H9 (cell line): ENCODE measurements at places on chromosomes 6 and 20.

DNA sequence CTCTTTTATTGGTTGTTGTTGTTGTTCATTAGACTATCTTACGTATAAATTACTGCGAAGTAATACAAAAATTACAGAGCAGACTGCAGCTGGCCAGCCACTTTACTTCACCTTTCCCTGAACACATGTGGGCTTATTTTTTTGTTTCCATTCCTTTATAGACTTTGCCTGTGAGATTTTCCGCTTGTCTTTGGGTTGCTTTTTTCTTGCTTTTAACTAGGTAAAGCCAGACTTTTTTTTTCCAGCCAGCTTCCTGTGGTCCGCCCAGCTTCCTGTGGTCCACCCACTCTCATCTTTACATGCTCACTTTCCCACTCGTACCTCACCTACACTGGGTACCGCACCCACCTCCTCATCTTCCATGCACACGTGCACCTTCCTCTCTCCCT, 79.0 kb downstream of the IPCEF1 start:
- no peaks in the 10 kb centered on the region for H3K4me1 ChIP-seq
- no peak overlapping the region for H3K27ac ChIP-seq
- H3K36me3 ChIP-seq: no peaks in the 10 kb centered on the region
- H3K27me3 ChIP-seq: no peaks in the 10 kb centered on the region
- H3K4me3 ChIP-seq: no peak overlapping the region

- no peak overlapping the region for H3K4me3 ChIP-seq
- peaks cover 11% of the 10 kb centered on the region for H3K36me3 ChIP-seq
- no peak for DNase-seq
- no peaks in the 10 kb centered on the region for H3K4me1 ChIP-seq
Measured at GRCh38 chr6:106763361-106763760, 134.0 kb downstream of the QRSL1 start.

DNA sequence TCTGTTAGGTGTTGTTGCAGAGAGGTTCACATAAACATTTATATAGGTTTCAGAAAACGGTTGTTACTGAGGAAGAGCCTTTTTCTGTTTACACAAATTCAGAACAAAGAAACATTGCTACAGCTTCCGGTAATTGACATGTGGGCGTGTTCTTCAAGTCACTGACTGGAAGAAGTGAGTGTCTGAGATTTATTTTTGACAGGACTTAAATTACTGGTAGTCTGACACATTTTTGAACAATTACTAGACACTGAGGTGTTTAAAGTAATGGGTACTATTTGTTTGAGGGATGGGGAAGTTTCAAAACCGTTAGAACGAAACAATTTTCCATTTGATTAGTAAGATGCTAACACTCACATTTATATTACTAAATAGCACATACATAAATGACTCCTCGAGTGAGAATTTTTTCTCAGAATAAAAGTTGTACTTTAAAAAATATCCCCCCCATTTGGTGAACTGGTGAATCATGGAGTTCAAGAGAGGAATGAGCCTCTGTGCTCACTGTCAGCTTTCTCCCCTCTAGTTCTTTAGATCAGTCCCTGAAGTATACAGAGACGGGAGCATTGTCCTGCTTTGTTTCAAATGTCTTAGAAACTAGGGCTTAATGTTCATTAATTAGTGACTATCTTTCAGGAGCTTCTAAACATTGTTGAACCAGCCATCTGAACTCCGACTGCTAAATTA, 98.7 kb downstream of the TSHZ2 start:
- H3K4me3 ChIP-seq: no peak overlapping the region
- no peak for DNase-seq
- H3K4me1 ChIP-seq: peaks cover 3% of the 10 kb centered on the region; the same call in 1 of the 2 replicates
- H3K27ac ChIP-seq: no peak overlapping the region

DNA sequence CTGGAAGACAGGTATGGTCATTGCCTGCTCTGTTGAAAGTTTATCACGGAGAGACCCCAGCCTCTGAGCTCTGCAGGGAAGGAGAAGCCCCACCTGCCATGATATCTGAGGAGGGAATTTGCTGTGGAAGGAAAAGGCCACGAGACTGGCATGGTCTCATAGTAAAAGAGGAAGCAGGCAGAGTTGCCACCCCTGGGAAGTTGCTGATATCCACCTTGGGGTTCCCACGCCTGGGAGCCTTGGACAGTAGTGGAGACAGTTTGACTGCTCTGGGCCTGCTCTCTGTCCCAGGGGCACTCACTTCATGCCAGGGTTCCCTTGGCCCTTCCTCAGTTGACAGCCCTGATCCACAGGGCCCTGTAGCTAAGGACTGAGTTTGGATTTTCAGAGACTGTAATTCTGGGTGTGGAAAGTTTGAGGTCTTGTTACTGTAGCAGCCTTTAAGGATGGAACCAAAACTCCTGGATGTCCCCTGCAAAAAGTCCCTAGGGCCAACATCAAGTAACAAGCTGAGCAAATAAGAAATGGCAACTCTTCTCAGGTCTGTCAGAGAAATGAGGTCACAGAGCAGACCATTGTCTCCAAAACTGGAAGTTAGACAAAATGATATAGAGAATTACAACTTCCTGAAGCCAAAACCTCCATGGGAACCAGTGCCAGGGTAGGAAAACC, 6.9 kb upstream of the SIRPB1 start:
- peaks cover 3% of the 10 kb centered on the region; the same call in 1 of the 2 replicates for H3K4me1 ChIP-seq
- no peak overlapping the region for H3K27ac ChIP-seq
- no peak for DNase-seq
- no peak overlapping the region for H3K4me3 ChIP-seq

DNA sequence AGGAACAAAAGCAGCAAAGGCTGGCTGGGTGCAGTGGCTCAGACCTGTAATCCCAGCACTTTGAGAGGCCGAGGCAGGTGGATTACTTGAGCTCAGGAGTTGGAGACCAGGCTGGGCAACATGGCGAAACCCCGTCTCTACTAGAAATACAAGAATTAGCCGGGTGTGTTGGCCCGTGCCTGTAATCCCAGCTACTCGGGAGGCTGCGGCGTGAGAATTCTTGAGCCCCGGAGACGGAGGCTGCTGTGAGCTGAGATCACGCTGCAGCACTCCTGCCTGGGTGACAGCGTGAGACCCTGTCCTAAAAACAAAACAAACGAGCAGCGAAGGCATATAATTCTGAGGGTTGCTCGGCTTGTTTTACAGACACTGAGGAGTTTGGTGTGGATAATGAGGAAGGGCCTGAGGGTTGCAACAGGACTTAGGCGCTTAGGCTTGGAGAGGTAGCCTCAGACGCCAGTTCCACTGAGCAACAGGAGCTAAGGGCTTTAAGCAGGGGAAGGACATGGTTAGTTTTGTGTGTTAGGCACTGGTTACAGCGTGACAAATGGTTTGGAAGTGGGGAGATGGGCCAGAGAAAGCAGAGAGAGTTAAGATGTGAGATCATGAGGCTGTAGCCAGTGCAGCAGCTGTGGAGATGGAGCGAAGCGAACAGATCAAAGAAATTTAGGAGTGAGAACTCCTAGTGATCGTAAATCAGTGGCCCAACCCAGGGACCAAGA, 1.2 kb downstream of the MYH7B start:
- H3K27ac ChIP-seq: no peak overlapping the region
- H3K27me3 ChIP-seq: no peaks in the 10 kb centered on the region
- H3K4me3 ChIP-seq: peak overlapping the region; percentile 2; the same call in 2 of the 3 replicates
- no peak for DNase-seq

GRCh38 chr6:149112976-149113375, 204.5 kb upstream of the TAB2 start:
- H3K4me1 ChIP-seq: no peaks in the 10 kb centered on the region
- DNase-seq: no peak
- no peak overlapping the region for H3K27ac ChIP-seq
- no peaks in the 10 kb centered on the region for H3K27me3 ChIP-seq
- H3K4me3 ChIP-seq: no peak overlapping the region
- H3K36me3 ChIP-seq: peaks cover 5% of the 10 kb centered on the region; the same call in 2 of the 3 replicates

GRCh38 chr6:14313248-14313647, 195.7 kb downstream of the CD83 start:
- H3K4me1 ChIP-seq: peaks cover 3% of the 10 kb centered on the region; the same call in 1 of the 2 replicates
- no peak overlapping the region for H3K4me3 ChIP-seq
- H3K27me3 ChIP-seq: no peaks in the 10 kb centered on the region
- no peak for DNase-seq

DNA sequence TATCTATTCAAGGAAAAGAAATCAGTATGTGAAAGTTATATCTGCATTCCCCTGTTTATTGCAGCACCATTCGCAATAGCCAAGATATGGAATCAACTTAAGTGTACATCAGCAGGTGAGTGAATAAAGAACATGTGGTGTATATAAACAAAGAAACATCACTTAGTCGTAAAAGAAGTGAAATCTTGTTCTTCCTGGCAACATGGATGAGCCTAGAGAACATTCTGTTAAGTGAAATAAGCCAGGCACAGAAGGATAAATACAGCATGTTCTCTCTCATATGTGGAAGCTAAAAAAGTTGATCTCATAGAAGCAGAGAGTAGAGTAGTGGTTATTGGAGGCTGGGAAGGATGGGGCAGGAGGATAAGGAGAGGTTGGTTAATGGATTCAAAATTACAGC, 287.9 kb upstream of the FERMT1 start:
- H3K4me3 ChIP-seq: no peak overlapping the region
- no peak for DNase-seq
- H3K27ac ChIP-seq: no peak overlapping the region
- no peaks in the 10 kb centered on the region for H3K4me1 ChIP-seq
- no peaks in the 10 kb centered on the region for H3K27me3 ChIP-seq
- H3K36me3 ChIP-seq: no peaks in the 10 kb centered on the region

- no peak for DNase-seq
- H3K4me3 ChIP-seq: no peak overlapping the region
- H3K4me1 ChIP-seq: no peaks in the 10 kb centered on the region
- no peak overlapping the region for H3K27ac ChIP-seq
Measured at GRCh38 chr6:12636336-12636735, 80.2 kb upstream of the PHACTR1 start.

DNA sequence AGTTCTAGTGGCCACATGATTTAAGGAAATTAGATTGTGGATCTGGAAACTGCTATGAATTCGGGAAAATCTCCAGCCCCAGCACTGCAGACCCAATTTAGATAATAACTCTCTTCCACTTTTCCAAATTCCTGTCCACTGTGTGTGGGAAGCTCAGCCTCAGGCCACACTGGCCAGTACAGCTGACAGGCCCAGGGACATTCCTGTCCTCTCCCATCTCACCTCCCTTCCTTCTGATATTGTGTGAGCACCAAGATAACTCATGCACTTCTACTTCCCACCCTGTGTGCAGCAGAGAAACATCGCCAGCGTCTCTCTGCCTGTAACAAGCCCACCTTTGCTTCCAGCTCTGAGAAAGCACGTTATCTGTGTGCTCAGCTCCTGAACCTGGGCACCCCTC, 145.1 kb upstream of the RREB1 start:
- H3K27me3 ChIP-seq: no peaks in the 10 kb centered on the region
- H3K27ac ChIP-seq: no peak overlapping the region
- no peak for DNase-seq
- no peak overlapping the region for H3K4me3 ChIP-seq

- H3K36me3 ChIP-seq: no peaks in the 10 kb centered on the region
- peaks cover 16% of the 10 kb centered on the region for H3K4me1 ChIP-seq
- no peak overlapping the region for H3K4me3 ChIP-seq
- DNase-seq: no peak
- no peak overlapping the region for H3K27ac ChIP-seq
Measured at GRCh38 chr6:167219967-167220512, 62.3 kb upstream of the GPR31 start.

DNA sequence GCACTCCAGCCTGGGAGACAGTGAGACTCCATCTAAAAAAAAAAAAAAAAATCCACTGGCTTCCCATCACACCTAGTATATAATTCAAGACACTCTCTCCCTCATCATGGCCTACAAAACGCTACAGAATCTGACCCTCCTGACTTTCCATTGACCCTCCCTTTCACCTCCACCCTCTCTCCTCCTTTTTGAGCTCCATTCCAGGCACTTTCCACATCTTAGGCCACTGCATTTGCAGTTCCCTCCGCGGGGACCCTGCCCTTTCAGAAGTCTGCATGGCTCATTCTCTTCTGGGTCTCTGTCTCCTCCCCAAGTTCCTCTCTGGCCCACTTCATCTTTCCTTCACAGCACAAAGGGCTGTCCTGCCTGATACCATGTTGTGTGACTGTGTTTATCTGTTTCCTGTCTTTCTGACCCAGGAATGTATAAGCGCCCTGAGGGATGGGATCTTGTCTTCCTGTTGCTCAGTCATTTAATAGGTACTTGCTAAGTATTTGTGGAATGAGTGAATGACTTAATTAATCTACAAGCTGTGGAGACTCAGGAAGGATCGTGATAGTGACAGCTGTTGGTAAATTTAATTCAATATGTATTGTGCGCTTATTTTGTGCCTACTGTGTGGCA, 35.2 kb downstream of the NCR2 start:
- DNase-seq: no peak
- no peak overlapping the region for H3K27ac ChIP-seq
- no peaks in the 10 kb centered on the region for H3K36me3 ChIP-seq
- H3K4me3 ChIP-seq: peak overlapping the region; percentile 33; the same call in 2 of the 3 replicates
- peaks cover 62% of the 10 kb centered on the region for H3K27me3 ChIP-seq

GRCh38 chr6:43723737-43724295, 36.2 kb upstream of the MRPS18A start:
- H3K27me3 ChIP-seq: no peaks in the 10 kb centered on the region
- H3K27ac ChIP-seq: no peak overlapping the region
- peak; percentile 81 for DNase-seq
- H3K4me1 ChIP-seq: no peaks in the 10 kb centered on the region
- H3K36me3 ChIP-seq: no peaks in the 10 kb centered on the region
- H3K4me3 ChIP-seq: no peak overlapping the region

DNA sequence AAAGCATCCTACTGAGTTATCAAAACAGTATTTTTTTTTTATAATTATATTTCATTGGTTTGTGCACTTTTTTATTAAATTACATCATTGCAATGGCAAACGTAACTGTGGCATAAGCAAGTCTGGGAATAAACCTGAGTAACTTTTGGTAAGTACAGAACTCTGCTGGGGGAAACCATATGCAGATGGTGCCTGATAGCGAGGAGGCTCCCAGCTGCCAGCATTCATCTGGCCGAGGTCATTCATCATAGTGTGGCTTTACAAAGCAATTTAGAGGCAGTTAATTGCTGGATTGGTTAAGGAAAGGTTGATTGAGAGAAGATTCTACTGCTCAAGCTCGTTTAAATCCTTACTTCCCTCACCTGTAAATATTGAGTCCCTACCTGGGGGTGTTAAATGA, 52.6 kb downstream of the HECA start:
- H3K27me3 ChIP-seq: no peaks in the 10 kb centered on the region
- no peaks in the 10 kb centered on the region for H3K4me1 ChIP-seq
- H3K4me3 ChIP-seq: no peak overlapping the region
- no peaks in the 10 kb centered on the region for H3K36me3 ChIP-seq
- no peak overlapping the region for H3K27ac ChIP-seq

GRCh38 chr20:16206817-16207216, 366.4 kb downstream of the KIF16B start:
- no peaks in the 10 kb centered on the region for H3K4me1 ChIP-seq
- no peak overlapping the region for H3K27ac ChIP-seq
- H3K4me3 ChIP-seq: no peak overlapping the region
- no peaks in the 10 kb centered on the region for H3K27me3 ChIP-seq
- peak; percentile 39 for DNase-seq

DNA sequence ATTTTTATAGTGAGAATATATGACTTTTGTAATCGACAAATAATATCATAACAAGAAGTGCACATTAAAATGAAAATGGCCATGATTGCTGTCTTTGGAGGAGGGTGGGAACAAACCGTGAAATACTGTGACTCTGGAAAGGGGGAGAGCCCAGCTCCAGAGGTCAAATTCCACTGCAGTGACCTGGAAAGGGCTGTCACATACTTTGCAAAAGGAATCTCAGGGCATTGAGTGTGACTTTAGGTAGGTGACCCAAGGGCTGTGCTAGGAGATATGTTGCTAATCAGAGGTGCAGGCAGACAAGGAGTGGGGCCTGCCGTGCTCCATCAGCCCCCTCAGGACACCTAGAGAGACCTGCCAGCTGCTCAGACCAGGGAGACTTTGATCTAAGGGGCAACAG, 28.1 kb upstream of the BMP7 start:
- no peaks in the 10 kb centered on the region for H3K27me3 ChIP-seq
- no peaks in the 10 kb centered on the region for H3K4me1 ChIP-seq
- no peak overlapping the region for H3K4me3 ChIP-seq
- H3K27ac ChIP-seq: no peak overlapping the region
- H3K36me3 ChIP-seq: no peaks in the 10 kb centered on the region
